Common myeloid progenitor, CD34-positive (primary cell): ENCODE measurements at places on chromosomes 2 and 18.

DNA sequence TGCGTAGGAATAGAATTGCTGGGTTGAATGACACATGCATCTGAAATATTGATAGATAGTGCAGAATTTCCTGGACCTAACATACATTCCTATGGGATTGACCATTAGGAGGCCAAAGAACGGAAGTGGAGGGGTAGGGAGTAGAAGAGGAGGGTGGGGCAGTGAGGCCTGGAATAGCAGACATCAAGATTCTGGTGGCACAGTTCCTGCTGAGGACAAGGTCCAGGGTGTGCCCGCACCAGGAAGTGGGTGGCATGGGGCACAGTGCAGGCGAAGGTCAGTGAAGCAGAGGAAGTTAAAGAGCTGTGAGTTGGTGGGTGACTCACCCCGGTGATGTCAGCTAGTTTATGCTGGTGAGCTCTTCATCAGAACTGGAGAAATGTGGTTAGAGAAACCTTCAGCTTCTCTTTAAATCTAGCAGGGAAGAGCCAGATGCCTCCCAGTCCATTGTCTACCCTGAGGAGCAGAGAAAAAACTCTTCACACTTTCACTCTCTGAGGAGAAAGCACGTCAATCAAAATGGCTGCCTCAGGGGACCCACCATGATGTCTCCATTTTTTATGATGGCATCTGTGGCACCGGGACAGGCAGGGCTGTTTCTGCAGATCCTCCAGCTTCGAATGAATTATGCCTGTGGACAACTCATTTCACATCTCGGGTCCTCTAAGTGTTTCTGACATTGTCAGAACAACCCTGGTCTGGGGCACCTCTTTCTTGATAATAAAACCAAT is 55.9 kb upstream of the CTLA4 start:
- DNase-seq = peak; percentile 88

GRCh38 chr2:178804791-178805190 is 2.4 kb downstream of the TTN start:
- no peak for DNase-seq

DNA sequence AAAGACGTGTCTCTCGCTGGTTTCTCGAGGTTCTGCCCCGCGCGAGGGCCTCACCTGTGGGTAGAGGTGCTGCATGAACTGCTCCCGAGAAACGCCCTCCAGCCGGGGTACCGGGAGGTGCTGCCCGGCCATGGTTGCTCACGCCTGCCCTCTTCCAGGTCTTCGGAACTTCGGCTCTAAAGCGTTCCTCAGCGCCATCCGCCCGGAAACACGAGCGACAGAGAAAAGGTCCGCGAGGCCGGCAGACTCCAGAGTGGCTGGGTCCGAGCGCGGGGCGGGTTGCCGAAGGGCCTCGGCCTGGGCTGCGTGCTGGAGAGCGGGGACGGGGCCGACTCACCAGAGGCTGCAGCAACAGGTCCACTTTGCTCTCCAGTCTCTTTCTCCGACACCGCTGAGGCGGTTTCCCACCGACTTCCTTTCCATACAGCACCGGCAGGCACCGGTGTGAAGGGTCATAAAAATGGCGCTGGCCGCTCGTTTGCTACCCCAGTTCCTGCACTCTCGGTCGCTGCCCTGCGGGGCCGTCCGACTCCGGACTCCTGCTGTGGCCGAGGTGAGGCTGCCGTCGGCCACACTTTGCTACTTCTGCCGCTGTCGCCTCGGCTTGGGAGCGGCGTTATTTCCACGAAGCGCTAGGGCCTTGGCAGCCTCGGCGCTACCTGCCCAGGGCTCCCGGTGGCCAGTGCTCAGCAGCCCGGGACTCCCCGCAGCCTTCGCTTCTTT is at the start of the genes MAIP1 and TYW5:
TSS of gene MAIP1 (plus strand) at position 244 of the 723 bp plus-strand sequence. CDS start at position 461, 217 bp downstream.
TSS of gene TYW5 (minus strand) at position 153 of the 723 bp plus-strand sequence. CDS start at position 132, 21 bp downstream.
- peak; percentile 82 for DNase-seq

DNA sequence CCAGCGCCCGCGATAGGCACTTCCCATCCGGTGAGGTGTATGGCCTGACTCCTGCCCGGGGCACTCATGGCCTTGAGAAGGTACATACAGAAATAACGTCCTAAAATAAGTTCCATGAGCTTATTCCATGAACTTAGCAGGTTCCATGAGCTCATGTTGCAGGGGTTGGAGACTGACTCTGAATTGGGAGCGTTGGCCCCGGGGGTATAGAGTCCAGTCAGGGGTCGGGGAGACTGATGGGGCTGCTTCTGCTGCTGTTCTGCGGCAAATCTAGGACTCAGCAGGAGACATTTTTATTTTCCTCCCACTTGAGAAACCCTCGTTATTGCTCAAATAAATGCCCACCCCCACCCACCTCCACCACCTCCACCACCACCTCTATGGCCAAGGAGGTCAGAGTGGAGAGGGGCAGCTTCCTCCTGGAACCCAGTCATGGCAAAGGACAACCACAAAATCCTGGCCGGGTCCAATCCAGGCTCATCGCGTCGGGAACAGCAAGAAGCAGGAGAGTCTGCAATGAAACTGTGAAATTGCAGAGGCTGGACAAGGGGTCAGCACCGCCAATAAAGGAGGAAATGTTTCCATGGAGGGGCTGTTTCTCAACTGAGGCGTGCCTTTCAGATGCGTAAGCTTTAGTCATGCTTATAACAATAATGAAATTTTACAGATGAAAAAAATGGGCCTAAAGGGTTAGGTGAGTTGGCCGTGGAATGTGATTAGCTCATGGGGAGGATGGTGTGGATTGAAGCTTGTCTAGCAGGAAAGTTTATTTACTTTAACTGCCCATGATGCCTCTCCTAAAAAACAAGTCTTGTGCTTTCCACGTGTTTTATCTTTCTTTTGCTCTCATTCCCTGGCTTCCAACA is 136.6 kb upstream of the ALKAL2 start:
- no peak for DNase-seq

DNA sequence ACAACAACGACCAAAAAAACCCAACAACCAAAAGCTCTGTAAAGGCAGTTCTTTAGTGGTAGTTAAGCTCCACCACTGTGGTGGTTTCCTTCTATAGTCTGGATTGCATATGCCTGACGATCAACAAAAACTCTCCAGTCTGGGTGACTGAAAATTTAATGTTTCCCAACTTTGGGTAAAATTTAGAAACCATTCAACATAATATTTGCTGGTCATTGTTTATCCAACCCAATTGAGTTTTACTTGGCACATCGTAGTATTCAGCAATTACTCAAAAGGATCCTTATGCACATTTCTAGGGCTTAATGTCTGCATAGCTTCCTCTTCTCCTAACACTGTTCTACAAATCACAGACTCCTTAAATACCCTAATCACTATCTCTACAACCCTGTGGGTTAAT is 1080.2 kb upstream of the NRXN1 start:
- DNase-seq = no peak
